CD4-positive, alpha-beta T cell (primary cell): ENCODE measurements at places on chromosomes 1 and 21. TPM values are rescaled to one million over a fixed set of nuclear protein-coding genes. Genes with fewer than 3 reads are reported as not detected.

The FALEC gene
- not detected for total RNA-seq

The AXDND1 gene
- 1.1 TPM for total RNA-seq

The FAM43B gene
- not detected for total RNA-seq

The LIN28A gene
- not detected for total RNA-seq

The RAB42 gene
- total RNA-seq: not detected

The RGS16 gene
- 16.4 TPM for total RNA-seq

The VWA5B1 gene
- total RNA-seq: 0.08 TPM

The CYP4X1 gene
- total RNA-seq: not detected

The HAPLN2 gene
- total RNA-seq: 0.44 TPM

The AMY2A gene
- total RNA-seq: not detected

The COL11A1 gene
- total RNA-seq: not detected

The PTPRU gene
- 0.56 TPM for total RNA-seq

The TFF3 gene
- not detected for total RNA-seq

The ADCY10 gene
- 0.52 TPM for total RNA-seq

The FPGT gene
- 4.5 TPM for total RNA-seq

The FCER1G gene
- total RNA-seq: 2.0 TPM
